ENCODE measurements at places on chromosomes 13 and 19.

DNA sequence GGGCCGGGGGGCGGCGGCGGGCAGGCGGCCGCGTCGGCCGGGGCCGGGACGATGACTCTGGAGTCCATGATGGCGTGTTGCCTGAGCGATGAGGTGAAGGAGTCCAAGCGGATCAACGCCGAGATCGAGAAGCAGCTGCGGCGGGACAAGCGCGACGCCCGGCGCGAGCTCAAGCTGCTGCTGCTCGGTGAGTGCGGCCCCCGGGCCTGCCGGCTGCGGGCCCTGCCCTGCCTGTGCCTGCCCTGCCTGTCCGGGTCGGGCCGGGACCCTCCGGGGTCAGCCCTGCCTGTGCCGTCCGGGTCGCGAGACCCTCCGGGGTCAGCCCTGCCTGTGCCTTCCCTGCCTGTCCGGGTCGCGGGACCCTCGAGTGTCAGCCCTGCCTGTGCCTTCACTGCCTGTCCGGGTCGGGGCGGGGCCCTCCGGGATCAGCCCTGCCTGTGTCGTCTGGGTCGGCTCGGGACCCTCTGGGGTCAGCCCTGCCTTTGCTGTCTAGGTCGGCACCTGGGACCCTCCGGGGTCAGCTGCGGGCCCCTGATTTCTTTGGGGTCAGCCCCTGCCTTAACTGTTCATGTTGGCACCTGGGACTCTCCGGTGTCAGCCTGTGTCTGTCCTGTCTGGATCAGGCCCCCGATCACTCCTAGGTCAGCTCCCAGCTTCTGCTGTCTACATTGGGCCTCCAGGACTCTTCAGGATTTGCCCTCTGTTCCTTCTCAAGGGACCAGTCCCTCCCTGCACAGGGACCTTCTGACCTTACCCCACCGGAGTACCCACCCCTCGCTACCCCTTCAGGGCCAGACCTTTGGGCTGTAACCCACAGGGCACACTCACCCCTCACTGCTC lies 659 bp downstream of the GNA11 start:
- DNase-seq: no peak

DNA sequence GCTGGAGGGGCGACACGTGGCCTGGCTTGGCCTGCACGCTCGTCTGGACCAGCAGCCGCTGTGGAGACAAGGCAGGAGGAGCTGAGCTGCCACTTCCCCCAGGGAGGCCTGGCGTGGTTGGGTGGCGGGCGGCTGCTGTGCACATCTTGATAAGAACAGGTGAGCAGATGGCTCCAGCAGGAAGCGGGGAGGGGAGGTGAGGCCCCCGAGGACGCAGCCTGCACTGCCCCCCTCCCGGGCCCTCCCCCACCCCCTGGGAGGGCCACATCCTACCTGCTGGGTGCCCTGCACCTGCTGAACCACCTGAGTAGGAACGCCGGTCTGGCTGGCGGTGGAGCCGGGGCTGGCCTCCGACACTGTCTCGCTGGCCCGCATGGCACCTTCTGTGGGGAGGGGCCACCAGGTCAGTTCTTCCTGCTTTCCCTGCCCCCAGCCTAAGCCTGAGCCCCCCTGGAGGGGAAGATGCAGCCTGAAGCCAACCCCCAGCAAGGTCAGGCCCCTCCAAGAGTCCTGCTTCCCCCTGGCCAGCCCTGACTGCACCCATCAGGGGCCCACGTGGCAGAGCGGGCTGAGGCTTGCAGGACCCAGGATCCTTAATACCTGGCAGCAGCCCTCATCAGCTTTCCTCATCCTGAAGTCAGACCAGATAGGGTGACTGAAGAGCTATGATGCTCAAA lies 22.8 kb downstream of the RFX1 start:
- DNase-seq: no peak

DNA sequence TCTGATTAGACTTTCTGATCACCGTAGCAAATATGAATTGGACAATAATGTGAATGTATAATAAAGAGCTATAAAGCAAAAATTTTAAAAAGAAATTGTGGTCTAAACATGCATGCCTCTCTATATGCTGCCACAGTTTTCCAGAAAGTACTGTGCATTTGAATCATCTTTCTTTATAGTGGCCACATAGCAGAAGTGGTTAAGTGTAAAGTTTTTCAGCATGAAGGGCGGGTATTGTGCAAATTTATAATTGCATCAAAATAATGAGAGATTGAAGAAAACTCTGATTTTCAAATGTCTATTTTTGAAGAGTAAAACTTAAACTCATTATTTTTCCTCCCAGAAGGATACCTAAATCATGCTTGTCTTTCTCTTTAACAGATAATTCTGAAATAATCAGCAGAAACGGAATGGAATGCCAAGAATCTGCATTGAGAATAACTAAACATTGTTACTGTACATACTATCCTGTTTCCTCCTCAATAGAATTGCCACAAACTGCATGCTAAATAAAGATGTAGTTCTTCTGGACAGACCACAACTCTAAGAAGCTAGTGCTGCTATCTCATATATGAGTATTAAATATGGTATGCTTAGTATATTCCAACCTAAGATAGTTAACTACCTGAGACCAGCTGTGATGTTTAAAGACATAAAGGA lies 42.9 kb upstream of the RAP2A start:
- no peak for DNase-seq

DNA sequence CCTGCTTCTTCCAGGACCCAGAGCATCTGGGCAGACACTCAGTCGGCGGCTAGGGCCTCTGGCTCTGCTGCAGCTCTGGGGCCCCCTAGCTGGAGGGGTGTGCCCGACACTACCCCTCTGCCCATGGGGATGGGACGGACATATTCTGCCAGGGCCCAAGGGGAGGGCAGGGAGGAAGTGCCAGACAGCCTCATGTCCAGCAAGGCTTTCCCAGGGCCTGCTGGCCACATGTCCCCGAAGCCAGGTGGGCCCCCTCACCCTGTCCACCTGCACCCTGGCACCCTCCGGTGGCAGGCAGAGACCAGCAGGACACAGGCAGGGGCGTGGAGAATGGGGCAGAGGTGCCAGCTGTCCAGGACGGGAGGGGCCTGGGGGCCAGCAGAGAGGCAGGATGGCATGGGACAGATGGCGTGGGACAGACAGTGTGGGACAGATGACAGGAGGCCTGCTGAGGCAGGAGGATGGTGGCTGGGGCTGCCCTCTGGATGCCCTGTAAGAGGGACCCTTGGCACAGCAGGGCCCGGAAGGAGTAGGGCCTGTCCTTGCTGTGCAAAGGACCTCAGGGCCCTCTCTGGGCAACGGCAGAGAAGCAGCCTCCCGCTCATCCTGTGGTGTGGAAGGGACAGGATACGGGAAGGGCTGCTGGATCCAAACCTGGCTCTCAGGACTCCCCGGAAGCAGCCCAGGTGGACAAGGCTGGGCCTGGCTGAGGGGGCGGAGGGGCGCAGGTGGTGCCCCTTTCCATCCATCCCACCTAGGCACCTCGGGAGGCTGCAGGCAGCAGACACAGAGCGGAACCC lies 29.1 kb downstream of the CEBPG start:
- no peak for DNase-seq

- DNase-seq: no peak
Measured at GRCh38 chr19:41939861-41940730, 11.8 kb upstream of the ERFL start.

- no peak for DNase-seq
Measured at GRCh38 chr19:3712663-3713611, 4.8 kb downstream of the TJP3 start.

GRCh38 chr13:73254827-73255226 lies 196.0 kb downstream of the KLF5 start:
- DNase-seq: no peak

DNA sequence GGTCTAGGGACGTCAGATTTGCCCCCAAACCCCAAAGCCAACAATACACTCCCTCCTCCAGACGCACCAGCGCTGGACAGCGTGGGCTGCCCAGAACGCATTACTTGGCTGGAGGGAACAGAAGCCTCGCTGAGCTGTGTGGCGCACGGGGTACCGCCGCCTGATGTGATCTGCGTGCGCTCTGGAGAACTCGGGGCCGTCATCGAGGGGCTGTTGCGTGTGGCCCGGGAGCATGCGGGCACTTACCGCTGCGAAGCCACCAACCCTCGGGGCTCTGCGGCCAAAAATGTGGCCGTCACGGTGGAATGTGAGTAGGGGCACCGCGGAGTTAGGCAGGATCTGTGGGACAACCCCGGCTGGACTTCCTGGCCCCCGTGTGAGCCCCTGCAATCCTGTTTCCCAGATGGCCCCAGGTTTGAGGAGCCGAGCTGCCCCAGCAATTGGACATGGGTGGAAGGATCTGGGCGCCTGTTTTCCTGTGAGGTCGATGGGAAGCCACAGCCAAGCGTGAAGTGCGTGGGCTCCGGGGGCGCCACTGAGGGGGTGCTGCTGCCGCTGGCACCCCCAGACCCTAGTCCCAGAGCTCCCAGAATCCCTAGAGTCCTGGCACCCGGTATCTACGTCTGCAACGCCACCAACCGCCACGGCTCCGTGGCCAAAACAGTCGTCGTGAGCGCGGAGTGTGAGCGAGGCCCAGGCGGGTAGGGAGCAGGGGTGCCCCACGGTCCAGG lies 4.0 kb downstream of the ICAM5 start:
- no peak for DNase-seq

- DNase-seq: no peak
Measured at GRCh38 chr13:110546926-110547325, 14.6 kb downstream of the RAB20 start.

- no peak for DNase-seq
Measured at GRCh38 chr19:38449518-38449917, 16.0 kb downstream of the RYR1 start.

DNA sequence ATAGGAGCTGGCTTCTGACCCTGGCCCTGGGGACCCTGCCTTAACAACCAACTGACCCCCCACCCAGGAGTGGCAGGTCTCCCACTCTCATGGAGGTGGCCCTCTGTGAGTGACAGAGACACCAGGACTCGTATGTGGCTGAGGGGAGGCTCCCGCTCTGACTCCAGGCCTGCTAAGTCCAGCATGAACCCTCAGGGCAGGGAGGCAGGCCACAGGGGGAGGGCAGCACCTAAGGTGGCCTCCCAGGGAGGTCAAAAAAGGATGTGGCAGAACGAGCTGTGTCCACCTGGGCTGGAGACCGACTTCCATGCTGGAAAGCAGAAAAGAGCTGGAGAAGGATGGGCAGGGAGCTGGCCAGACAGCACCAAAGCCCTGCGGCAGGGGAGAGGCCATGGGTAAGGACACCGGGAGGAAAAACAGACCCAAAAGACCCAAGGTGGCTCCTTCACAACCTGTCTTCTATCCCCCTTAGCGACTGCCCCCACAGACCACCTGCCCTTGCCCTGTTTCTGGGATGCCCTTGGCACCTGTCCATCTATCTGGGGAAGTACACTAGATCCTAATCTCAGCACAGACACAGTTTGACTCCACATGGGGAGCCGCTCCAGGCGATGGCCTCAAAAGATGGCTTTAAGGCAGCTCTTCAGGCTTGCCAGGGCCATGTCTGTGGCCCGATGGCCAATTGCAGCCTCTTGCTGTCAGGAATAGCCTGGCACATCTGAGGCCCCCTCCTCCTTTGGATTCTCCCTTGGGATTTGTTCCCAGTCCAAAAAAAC lies 10.5 kb upstream of the SLC35E1 start:
- no peak for DNase-seq

GRCh38 chr19:5877882-5878281 lies 7.5 kb upstream of the FUT5 start:
- DNase-seq: no peak

GRCh38 chr13:56720841-56721240 lies 419.9 kb upstream of the PRR20A start:
- DNase-seq: no peak

DNA sequence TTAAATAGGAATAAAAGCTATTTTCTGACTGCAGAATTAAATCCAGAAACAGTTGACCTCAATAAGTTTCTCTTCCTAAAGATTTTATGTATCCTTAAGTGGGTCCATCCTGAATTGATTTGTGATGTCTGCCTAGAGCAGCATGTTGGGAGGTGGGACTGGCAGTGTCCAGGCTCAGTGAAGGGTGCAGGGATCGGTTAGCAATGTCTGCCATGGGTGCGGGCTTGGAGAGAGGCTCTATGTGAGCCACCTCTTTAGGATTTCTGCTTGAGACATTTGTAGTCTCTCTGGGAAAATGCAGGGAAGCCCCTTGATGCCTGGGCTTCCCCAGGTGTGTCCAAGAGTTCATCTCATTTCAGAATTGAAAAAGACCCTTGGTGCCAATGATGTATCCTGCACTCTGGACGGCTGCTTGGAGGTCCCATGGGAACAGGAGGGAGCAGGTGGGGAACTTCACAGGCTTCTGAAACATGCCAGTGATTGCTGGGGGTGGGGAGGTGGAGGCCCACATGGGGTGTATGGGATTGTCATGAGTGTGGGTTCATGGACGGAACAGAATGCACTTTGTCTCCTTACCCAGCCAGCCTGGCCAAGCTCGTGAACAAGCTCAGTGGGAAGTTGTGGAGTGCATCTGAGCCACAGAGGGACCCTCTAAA lies 6.2 kb upstream of the COLGALT1 start:
- no peak for DNase-seq

DNA sequence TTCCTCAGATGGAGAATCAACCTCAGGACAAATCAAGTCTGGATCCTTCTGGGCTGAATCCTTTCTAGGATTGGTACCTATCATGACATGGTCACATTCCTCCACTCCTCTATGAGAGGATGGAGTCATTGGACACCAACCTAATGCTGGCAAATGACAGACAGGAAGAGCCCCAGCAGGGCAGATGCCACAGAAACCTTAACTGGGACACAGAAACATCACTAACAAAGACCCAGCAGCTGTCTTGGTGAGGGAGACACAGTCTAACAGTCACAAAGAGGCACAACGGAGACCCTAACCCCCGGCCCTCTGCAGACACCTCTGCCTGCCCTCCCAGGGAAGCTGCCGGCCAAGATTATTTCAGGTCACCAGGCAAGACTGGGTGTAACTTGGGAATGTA lies 2.1 kb downstream of the ANKRD27 start:
- DNase-seq: no peak

DNA sequence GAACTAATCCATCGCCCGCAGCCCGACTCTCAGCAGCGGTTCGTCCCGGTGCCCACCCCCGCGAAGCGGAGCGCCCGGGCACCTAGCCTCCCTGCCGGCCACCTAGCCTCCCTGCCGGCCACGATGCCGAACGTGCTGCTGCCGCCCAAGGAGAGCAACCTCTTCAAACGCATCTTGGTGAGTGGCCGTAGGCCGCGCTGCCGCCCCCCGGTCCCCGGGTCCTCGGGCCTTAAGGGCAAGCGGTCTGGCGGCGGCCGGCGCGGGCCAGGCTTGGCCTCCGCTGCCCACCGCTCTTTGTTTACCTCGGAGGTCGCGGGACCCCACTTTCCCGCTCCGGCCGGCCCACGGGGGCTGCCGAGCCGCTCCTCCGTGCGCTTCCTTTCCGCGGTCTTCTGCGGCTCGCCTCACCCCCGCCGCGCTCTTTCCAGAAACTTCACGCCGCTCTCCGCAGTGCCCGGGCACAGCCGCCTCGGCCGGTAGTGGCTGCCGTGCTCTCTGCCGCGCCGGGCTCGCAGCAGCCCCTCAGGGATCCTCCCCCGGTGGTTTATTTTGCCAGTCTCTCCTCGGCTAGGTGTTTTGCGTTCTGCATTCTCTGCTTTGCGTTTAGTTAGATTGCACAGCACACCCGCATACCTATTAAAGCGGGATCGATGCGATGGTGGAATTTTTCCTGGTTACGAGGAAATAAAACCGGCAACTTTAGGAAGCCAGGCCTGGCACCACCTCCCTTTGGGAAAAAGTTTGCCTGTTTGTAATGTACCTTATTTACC lies 524 bp downstream of the NAA16 start:
- DNase-seq: no peak
